ENCODE measurements at places on chromosomes 11 and 22.

- no peak for DNase-seq
These were observed 13.1 kb downstream of the TMPRSS5 start for GRCh38 chr11:113693030-113693429.

DNA sequence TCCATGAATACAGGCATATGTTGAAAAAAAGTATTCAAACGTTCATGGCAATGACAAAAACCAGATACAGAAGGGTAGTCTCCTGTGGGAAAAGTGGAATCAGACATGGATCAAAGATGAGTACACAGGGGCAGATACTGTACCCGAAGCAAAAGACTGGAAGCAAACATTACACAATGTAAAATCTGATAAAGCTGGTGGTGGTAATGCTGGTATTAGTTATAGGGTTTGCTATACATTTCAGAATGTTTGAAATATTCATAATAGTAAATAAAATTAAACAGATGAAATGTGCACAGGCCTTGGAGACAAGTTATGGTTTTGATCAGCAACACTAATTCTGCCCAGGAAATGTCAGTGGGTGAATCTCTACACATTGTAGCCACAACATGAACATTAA, 607.6 kb downstream of the SOX6 start:
- DNase-seq: no peak

- peak; percentile 95 for DNase-seq
These were observed 9.7 kb upstream of the AHNAK start for GRCh38 chr11:62556108-62556874.

GRCh38 chr22:29205594-29206371, at the start of gene EMID1:
EMID1 (plus strand) TSS chr22:29205896; CDS start chr22:29206039, 143 bp downstream.
- peak; percentile 28 for DNase-seq

DNA sequence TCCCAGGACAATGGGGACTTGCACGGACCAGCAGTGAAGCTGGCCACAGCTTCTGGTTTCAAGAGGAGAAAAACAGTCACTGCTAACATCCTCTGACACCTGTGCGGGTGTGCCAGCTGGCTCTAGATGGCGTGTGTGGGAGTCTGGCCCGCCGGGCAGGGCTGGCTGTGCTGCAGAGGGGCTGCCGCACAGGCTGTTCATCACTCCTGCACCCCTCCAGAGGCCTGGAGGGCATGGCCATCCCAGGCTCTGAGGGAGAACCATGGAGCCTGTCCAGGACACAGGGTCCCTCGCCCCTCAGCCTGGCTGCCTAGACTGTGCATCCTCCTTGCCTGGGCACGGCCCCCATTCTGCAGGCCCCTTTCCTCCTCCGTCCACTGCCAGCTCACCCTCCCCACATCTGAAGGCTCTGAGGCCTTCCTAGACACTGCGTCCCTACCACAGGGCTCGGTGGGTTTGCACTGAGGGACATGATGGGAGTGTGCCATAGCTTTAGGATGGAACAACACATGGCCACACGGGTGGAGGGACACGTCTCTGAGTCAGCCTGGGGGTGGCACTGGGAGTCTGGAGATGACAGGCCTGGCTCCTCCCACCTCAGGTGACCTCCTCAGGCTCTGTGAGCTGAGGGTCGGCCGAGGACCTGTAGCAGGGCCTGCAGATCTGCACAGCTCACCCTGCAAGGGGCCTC, 42.1 kb upstream of the GNB1L start:
- no peak for DNase-seq

DNA sequence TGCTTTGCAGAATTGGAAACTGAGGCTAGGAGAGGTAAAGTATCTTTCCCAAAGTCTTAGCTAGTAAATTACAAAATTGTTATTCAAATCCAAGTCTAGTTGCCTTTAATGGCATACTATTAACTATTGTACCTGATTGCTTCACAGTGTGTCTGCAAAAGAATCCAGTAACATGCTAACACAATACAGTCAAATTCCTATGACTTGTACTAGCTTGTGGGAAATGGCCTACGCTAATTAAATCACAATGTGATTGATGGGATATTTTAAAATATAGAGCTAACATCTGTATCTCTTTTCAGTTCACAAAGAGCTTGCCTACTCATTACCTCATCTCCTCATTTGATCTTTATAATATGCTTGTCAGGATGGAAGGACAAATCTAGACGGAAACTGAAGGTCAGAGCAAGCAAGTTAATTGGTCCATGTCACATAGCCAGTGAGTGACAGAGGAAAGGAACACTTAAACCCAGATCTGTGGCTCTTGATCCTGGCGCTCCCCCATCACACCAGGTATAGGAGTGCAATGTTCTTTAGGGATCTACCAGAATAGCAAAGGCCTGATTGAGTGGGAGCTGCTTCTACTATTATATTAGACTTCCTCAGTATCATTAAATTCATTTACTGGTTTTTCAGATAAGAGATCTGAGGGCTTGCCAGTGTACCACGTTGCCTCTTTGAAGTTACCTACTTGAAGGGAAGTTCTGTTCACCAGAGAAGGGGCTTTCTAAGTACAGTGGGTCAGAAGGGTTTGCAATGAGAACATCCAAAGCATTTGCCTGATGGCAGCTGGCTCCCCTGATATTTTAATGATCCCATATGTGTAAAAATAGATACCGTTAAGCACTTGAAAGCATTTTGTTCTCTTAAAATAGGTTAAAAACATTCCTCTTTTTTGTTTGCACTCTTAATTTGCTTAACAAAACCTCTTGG, 213.6 kb upstream of the SESN3 start:
- DNase-seq: no peak

DNA sequence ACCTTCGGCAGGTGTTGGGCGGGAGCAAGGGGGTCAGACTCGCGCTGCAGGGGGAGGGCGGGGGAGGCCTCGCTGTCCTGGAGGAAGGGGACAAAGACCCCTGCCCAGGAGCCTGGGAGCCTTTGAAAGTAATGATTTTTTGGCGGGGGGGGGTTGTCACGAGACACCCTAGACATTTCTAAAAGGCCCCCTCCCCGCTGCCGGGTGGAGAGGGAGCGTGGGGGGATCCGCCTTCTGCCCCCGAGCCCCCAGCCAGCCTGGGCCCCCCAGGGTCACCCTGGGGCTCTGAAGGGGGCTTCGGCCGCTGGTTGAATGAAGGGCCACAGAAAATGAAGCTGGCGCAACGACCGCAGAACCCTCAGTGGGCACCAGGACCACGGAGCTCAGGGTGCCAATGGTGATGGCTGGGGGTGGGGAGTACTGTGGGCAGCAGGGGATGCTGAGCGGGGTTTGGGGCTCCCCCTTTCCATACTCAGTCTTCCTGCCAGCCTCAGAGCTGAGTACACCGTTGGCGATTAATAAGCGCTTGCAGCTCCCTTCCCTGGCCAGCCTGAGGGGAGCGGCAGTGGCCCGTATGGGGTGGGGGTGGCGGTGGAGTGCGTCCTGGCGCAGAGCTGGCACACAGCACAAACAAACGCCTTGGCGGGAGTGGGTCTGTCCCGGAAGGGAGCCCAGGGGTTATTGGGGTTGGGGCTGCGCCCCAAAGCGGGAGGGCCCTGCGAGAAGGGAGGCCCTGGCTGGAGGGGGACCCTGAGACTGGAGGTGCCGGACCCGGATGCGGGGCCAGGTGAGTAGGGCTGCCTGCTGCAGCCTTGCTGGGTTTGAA, 1.2 kb upstream of the DUSP8 start:
- DNase-seq: no peak

DNA sequence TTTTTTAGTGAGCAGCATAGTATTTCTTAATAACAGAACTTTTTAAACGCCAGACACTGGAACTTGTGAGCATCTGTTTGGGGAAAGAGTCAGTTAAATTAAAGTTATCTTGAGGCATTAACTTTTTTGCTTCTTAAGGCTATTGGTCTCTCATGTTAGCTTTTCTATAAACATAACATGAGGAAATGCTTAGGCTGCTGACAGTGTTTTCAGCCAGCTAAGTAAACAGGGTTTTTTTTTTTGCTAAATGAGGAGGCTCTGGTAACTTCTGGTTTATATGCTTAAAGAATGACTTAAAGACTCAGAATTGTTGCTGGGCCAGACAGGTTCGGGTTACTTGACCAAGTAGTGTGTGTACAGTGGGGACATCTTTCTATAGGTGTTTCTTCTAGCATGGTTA, 95.8 kb upstream of the ALKBH3 start:
- DNase-seq: no peak

DNA sequence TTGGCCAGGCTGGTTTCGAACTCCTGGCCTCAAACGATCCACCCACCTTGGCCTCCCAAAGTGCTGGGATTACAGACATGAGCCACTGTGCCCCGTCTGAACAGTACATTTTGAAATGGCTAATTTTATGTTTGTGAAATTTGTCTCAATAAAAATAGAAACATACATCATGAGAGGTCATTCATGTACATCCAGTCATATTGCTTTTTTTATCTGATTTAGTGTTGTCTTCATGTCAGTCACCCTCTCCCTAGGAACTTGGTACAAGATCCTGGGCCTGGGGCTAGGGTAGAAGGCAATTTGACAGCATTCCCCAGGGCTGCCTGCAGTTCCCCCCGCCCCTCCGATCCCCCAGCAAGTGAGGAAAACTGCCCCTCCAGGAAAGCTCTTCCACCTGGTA, 46.6 kb upstream of the RBFOX2 start:
- no peak for DNase-seq

GRCh38 chr11:116311206-116311605, 461.6 kb downstream of the BUD13 start:
- no peak for DNase-seq

DNA sequence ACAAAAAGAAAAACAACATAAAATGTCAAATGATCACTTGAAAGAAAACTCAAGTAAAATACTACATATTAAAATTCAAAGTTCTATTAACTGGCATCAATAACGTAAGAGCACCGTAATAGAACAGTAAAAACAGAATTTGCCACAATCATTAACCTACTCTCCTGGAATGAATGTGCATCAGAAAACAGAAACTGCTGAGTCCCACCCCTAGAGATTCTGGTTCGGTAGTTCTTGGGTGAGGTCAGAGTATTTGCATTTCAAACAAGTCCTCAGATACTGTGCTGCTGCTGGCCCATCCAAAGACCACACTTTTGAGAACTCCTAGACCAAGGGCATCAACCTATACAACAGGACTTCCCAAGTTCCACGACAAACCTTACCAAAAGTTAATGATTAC, 23.5 kb downstream of the PITPNB start:
- DNase-seq: no peak

GRCh38 chr11:123822032-123822431, 15.9 kb upstream of the OR6M1 start:
- no peak for DNase-seq

DNA sequence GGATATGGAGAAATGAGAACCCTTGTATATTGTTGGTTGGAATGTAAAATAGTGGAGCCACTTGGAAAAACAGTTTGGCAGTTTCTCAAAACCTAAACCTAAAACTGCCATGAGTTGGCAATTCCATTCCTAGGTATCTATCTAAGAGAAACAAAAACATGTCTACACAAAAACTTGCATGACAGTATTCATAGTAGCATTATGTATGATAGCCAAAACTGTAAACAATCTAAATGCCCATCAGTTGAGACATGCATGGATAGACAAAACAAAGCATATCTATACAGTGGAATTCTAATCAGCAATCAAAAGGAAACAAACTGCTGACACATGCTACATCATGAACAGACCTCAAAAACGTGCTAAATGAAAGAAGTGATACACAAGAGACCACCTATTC, 34.9 kb downstream of the TRAF6 start:
- peak; percentile 49 for DNase-seq

DNA sequence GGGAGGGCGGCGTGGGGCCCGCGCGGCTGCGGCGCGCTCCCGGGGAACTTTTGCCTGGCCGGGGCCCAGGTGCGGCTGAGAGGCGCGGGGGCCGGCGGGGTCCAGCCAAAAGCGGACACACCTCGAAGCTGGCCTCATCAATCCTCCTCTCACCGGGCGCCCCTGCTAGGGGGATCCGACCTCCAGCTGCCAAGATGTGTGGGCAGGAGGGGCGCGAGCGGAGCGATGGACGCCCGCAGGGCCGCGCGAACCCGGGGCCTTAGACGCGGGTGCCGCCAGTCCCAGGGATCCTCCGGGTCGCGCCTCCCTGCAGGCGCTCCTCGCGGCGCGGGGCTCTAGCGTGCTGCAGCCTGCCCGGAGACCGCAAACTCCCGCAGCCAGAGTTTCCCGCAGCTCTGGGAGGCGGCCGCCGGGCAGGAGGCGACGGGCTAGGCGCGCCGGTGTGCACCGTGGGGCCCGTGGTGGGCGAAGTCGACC, 785 bp downstream of the IGSF9B start:
- no peak for DNase-seq

DNA sequence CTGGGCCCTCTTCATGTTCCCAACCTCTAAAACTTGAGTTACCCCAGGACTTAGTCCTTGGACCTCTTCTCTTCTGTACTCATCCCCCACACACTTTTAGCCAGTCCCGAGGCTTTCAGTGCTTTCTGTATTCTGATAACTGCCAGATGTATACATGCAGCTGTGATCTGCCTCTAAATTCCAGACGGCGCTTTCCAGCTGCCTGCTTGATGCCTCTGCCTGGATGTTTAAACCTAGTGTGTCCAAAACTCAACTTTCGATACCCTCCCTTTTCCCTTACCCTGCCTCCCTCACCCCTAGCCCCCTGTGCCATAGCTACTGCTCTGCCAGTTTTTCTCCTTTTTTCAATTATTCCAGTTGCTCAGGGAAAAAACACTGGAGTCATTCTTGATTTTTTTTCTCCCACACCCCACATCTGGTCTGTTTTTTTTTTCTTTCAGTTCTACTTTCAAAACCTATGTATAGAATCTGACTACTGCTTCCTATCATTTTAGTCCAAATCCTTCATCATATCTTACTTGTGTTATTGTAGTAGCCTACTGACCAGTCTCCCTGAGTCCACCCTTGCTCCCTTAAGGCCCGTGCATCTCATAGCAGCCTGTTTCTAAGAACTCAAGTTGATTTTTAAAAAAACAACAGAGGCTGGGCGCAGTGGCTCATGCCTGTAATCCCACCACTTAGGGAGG, 32.9 kb upstream of the TECTA start:
- no peak for DNase-seq

DNA sequence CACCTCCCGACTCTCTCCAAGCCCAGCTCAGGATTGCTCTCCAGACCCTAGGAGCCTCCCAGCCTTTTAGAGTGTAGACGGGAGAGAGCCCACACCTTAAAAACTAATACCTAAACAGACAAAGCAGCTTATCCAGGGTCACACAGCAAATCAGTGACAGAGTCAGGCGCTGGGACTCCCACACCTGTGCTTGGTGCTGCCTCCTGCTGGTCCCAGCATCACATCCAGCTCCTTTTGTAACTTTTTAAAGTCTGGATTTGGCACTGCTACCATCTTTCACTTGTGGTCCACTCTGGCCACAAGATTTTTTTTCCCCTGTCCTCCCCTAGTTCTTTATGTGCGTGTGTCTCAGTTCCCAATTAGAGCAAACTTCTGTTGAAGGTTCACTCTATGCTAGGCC, 4.7 kb downstream of the ANO1 start:
- DNase-seq: no peak

GRCh38 chr11:18027475-18027874, 14.6 kb upstream of the SERGEF start:
- DNase-seq: no peak

- DNase-seq: no peak
These were observed 921 bp upstream of the NUCB2 start for GRCh38 chr11:17275400-17276235.

GRCh38 chr11:60211206-60211605, 28.3 kb upstream of the MS4A6A start:
- DNase-seq: no peak
